Endothelial cell (in vitro differentiated cells): ENCODE measurements at places on chromosomes 6 and 20. TPM values are rescaled to one million over a fixed set of nuclear protein-coding genes. Genes with fewer than 3 reads are reported as not detected.

MACROD2 gene
- total RNA-seq = 6.4 TPM

BRPF3 gene
- 37.6 TPM for total RNA-seq

IRAK1BP1 gene
- total RNA-seq = 5.2 TPM

APOM gene
- 0.92 TPM for total RNA-seq

COL11A2 gene
- 127 TPM for total RNA-seq

RIPPLY2 gene
- not detected for total RNA-seq

OGFRL1 gene
- 6.0 TPM for total RNA-seq

GPX5 gene
- not detected for total RNA-seq

FOXP4 gene
- total RNA-seq = 32.5 TPM

NOX3 gene
- total RNA-seq = not detected

OTOR gene
- total RNA-seq = 4.5 TPM

PNLDC1 gene
- not detected for total RNA-seq

BTN2A1 gene
- total RNA-seq = 28.7 TPM

IL17F gene
- total RNA-seq = not detected

GGTLC1 gene
- total RNA-seq = not detected

VPS16 gene
- 43.3 TPM for total RNA-seq

SLC16A10 gene
- 2.4 TPM for total RNA-seq

CCDC170 gene
- total RNA-seq = 0.31 TPM

AGER gene
- 42.2 TPM for total RNA-seq
